ENCODE measurements at places on chromosomes 1 and 21. TPM values are rescaled to one million over a fixed set of nuclear protein-coding genes. Genes with fewer than 3 reads are reported as not detected.

The KLHL20 gene
- polyA plus RNA-seq: 29.7 TPM

The SOD1 gene
- 3,138 TPM for polyA plus RNA-seq

The WDR77 gene
- 16.2 TPM for polyA plus RNA-seq

The MAP3K7CL gene
- not detected for polyA plus RNA-seq

The GCSAML gene
- polyA plus RNA-seq: 0.06 TPM

The PEAR1 gene
- not detected for polyA plus RNA-seq

The SEMA4A gene
- polyA plus RNA-seq: 0.15 TPM

The LRRN2 gene
- 11.7 TPM for polyA plus RNA-seq

The HIVEP3 gene
- polyA plus RNA-seq: 4.7 TPM

The FAM78B gene
- polyA plus RNA-seq: 16.1 TPM

The EPHA10 gene
- not detected for polyA plus RNA-seq

The NECTIN4 gene
- not detected for polyA plus RNA-seq

The S100A9 gene
- polyA plus RNA-seq: not detected

The GUCA2A gene
- not detected for polyA plus RNA-seq

The CA14 gene
- polyA plus RNA-seq: 2.5 TPM

The HAX1 gene
- 138 TPM for polyA plus RNA-seq

The TAS1R3 gene
- not detected for polyA plus RNA-seq

The NR5A2 gene
- 0.39 TPM for polyA plus RNA-seq

The OLIG2 gene
- polyA plus RNA-seq: 1.0 TPM

The LRRC71 gene
- not detected for polyA plus RNA-seq

The ALPL gene
- not detected for polyA plus RNA-seq

The FCER1G gene
- 2.9 TPM for polyA plus RNA-seq

The PPOX gene
- polyA plus RNA-seq: 29.5 TPM

The LMX1A gene
- polyA plus RNA-seq: not detected

The COL6A1 gene
- polyA plus RNA-seq: 7.6 TPM

The TMPRSS2 gene
- not detected for polyA plus RNA-seq

The CLDN8 gene
- not detected for polyA plus RNA-seq

The A3GALT2 gene
- polyA plus RNA-seq: not detected

The CASQ2 gene
- polyA plus RNA-seq: 204 TPM

The THBS3 gene
- 0.56 TPM for polyA plus RNA-seq

The AK5 gene
- polyA plus RNA-seq: 62.7 TPM

The XKR8 gene
- 6.9 TPM for polyA plus RNA-seq

The PCBP3 gene
- 0.54 TPM for polyA plus RNA-seq

The SH3D21 gene
- polyA plus RNA-seq: 0.73 TPM

The AMY2A gene
- polyA plus RNA-seq: 6.9 TPM

The ZBTB8A gene
- polyA plus RNA-seq: 0.31 TPM

The C1orf56 gene
- polyA plus RNA-seq: 18.3 TPM

The ALX3 gene
- polyA plus RNA-seq: not detected

The TRIM63 gene
- polyA plus RNA-seq: not detected

The S100A12 gene
- polyA plus RNA-seq: not detected

The CFAP107 gene
- polyA plus RNA-seq: not detected
